Glutamatergic neuron (in vitro differentiated cells): ENCODE measurements at places on chromosomes 1 and 21.

GRCh38 chr1:74964508-74965102 is 169.6 kb upstream of the LHX8 start:
- peak; percentile 53 for DNase-seq

- DNase-seq, result peak; percentile 80
Measured at GRCh38 chr1:5991381-5992025, 722 bp downstream of the NPHP4 start.

GRCh38 chr1:97105531-97105930 is 383.9 kb downstream of the PTBP2 start:
- DNase-seq, result no peak

DNA sequence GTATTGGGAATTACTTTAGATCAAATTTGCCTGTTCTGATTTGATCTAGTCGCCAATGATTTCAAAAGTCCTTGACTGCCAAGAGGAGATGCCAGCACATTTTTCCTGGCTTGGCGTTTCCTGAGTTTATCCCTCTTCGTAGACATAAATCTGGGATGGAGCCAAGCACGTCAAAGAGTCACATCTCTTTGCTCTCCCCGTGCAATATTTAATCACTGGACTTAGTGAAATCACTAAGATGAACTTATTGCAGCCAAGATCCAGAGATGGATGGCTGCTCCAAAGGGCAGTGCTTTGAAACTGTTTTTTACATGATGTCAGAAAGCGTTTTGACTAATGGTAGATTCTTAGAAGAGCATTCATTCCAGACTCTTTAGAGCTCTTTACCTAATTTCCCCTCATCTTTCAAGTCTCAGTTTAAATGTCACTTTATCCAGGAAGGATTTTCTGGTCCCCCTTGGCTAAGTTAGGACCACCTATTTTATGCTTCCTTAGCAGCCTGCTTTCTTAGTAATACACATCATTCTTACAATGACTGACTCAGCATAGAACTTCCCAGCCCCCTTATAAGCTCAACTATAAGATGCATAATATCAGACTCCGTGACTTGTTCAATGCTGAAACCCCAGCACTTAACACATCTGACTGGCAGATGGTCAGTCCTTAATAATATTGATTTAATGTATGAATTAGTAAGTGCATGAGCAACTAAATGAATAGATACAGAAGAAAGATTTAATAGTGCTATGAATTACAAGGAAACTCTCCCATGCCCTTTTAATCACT is 94.4 kb upstream of the GREM2 start:
- no peak for DNase-seq

DNA sequence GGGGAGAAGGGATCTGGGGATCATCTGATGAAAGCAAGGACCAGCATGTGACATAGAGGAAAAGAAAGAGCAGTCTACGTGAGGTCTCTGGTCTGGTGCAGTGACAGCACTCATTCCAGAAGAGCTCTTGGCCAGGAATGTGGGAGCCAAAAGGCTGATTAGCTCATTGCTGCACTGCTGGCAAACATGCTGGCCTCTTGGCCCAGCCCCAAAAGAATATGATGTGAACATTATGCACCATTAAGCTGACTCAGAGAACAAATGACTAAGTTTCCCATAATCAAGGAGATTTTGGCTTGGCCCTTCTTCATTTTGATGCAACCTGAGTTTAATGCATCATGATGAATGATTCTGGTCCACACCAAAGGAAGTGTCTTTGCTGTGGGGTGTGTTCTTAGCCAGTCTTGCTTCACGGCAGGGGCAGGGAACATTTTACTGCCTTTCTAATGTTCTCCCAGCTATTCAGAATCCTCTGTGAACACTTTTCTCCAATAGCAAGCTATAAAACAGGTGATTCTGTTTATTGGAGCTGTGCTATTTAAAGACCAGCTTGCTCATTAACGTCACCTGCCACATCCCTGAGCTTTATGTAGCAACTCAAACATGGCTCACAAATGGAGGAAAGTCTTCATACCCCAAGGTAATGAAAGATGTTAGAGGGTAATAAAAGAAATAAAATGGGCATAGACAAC is 55.1 kb downstream of the PCBP3 start:
- no peak for DNase-seq
